Activated T-helper 9 cell treated with anti-CD3 and anti-CD28 coated beads, Interleukin-2, amount 50 U/mL, for 16 hours (primary cell): ENCODE measurements at places on chromosomes 16 and 17.

GRCh38 chr16:53094013-53094630, 39.3 kb downstream of the CHD9 start:
- DNase-seq: no peak

DNA sequence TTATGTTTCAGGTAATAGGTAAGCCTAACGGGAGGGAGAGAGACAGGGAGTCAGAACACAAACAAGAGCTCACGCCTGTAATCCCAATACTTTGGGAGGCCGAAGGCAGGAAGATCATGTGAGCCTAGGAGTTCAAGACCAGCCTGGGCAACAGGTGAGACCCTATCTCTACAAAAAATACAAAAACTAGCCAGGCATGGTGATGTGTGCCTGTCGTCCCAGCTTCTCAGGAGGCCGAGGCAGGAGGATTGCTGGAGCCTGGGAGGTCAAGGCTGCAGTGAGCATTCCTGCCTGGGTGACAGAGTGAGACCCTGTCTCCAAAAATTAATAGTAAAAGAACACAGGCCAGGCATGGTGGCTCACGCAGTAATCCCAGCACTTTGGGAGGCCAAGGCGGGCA, 27.4 kb downstream of the YWHAE start:
- no peak for DNase-seq

- DNase-seq: no peak
Measured at GRCh38 chr17:80294210-80294609, 33.6 kb downstream of the RNF213 start.

- peak; percentile 4 for DNase-seq
Measured at GRCh38 chr16:21684199-21684598, 20.4 kb downstream of the OTOA start.

DNA sequence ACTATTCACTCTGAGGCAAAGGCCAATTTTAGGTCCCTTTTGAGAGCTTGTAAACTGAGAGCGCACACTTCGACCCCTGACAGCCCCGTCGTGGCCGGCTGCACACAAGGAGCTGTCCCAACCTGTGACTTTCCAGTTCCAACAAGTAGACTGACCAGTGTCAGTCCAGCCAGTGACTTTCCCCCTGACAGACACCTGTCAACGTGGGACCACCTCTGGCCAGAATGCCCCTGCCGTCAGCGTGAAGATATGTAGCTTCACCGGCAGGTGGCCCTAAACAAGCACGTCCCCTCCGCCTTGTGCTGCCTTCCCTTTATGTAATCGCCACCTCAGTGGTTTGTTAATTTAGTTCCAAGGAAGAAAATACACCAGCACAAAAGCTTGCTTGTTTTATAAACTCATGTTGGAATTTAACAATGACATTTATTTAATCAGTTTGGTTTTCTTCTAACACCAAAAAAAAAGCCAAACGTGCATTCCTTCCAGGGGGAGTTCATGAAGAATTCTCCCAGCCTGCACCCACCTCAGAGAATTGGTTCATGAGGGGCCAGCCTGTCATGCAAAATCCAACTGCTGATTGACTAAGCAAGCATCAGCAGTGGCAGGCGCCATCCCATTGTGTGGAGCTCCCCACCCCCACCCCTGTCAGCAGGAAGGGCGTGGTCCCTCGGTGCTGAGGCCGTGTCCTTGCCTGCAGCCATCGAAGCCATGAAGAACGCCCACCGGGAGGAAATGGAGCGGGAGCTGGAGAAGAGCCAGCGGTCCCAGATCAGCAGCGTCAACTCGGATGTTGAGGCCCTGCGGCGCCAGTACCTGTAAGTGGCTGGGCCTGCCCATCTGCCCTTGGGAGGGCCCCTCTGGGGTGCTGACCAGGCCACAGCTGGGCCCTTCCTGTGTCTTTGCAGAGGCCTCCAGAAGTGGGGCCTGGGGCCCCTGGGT, 33.9 kb downstream of the PLD6 start:
- DNase-seq: no peak

GRCh38 chr17:33324736-33325135, 31.6 kb upstream of the ASIC2 start:
- no peak for DNase-seq

DNA sequence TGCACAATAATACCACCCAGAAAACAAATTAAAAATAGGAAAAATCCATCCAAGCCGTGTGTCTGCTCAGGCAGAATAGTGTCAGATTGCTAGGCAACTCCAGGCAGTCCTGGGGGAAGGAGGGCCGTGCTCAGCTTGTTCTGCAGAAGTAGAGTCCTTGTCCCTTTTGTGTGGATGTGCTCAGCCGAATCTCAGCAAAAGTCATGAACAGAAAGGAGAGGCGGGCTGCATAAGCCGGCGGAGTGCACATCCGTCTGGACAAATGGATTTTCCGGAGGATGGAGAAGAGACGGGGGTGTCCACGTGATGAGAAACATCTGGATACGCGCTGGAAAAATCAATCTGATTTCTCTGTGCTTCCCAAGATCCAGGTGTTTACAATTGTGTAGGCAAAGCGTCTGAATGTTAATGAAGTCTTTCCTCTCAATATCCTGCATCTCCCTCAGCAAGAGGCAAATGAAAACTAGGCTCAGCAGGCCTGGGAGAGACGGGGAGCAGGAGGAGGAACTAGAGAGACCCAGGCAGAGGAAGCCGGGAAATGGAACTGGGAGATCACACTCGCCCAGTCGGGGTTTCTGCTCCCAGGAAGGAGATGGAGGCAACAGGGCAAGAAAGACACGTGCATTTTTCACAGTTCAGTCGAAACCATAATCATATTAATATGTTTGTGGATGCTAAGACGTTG, 7.7 kb upstream of the RBFOX3 start:
- DNase-seq: no peak
